ENCODE measurements at places on chromosomes 16 and 17.
A peak's percentile ranks its signal among the peaks of the same experiment; 100 is the strongest.

DNA sequence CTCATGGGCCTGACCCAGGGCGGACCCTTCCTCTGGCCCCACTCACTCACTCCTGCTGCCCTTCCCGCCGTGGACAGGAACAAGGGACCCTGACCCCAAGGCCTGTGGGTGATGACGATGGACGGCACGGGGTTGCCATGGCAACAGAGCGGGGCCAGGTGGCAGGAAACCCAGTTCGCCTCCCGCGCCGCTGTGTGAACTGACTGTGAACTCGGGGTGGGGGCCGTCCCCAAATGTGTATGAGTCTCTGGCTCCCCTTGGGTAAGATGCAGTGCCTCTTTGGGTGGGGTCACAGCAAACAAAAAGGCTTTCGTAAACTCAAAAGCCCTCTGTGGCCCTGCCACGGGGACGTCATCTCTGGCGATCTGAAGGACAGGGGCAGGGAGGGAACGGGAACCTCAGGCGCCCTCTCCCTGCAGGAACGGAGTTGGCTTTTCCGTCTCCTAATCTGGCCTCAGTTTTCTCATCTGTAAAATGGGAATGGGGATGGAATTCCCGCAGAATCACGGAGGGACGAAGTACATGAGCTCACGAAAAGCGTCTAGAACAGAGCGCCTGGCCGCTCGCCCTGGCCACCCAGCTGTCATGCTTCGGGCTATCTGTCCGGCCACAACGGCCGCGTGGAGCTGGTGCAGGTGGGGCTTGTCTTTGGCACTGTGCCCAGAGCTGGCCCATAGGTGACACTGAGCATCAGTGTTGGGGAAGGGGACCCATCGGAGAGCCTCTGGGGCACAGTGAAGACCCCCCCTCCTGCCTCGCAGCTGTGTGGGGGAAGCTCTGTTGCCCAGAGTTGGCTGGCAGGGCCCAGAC lies 44.9 kb upstream of the PABPN1L start:
- peak; percentile 77 for DNase-seq

GRCh38 chr16:22726868-22727267 lies 87.1 kb upstream of the HS3ST2 start:
- no peak for DNase-seq

GRCh38 chr16:51141106-51141505 lies 10.0 kb downstream of the SALL1 start:
- no peak for DNase-seq

GRCh38 chr16:22638393-22639206 lies 127.9 kb downstream of the NPIPB5 start:
- DNase-seq: no peak
